ENCODE measurements at places on chromosomes 4 and X. TPM values are rescaled to one million over a fixed set of nuclear protein-coding genes. Genes with fewer than 3 reads are reported as not detected.

The GPRASP1 gene
- total RNA-seq, result 51.7 TPM

The MAEA gene
- 106 TPM for total RNA-seq

The NCAPG gene
- 0.20 TPM for total RNA-seq

The ENAM gene
- total RNA-seq, result not detected

The GSX2 gene
- total RNA-seq, result not detected

The GLUD2 gene
- total RNA-seq, result 0.53 TPM

The SPANXN3 gene
- not detected for total RNA-seq

The IKBKG gene
- total RNA-seq, result 44.7 TPM

DNA sequence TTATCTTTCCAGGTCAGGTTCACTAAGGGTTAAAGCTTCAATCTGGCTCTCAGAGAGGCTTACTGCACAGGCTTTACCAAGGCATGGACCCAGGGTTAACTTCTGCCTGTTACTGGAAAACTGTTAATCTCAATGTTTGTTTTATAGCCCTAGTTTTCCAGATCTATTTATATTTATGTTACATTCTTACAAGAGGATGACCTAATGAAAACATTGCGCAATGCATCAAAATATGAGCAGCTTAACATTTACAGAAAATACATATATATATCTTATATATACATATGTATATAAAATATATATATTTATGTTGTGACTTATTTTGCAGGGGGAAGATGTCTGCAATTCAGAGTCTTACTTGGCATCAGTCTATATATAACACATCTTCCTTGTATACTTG, 112.3 kb downstream of the PCDH19 start:
- DNase-seq, result no peak

GRCh38 chr4:138446456-138446855, 204.3 kb upstream of the SLC7A11 start:
- DNase-seq, result no peak

- no peak for DNase-seq
These were observed 165.7 kb upstream of the STS start for GRCh38 chrX:6981718-6982406.

- no peak for DNase-seq
These were observed 7.2 kb downstream of the SSR4 start for GRCh38 chrX:153801669-153802068.

GRCh38 chr4:82648356-82648755, 86.6 kb upstream of the TMEM150C start:
- DNase-seq, result no peak

DNA sequence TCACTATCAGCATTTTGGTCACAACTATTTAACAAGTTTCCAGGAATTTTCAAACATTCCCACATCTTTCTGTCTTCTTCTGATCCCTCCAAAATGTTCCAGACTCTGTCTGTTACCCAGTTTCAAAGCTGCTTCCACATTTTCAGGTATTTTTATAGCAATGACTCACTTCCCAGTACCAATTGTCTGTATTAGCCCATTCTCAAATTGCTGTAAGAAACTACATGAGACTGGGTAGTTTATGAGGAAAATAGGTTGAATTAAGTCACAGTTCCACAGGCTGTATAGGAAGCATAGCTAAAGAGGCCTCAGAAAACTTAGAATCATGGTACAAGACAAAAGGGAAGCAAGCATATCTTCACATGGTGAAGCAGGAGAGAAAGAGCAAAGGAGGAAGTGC, 475.0 kb upstream of the PCDH7 start:
- no peak for DNase-seq

DNA sequence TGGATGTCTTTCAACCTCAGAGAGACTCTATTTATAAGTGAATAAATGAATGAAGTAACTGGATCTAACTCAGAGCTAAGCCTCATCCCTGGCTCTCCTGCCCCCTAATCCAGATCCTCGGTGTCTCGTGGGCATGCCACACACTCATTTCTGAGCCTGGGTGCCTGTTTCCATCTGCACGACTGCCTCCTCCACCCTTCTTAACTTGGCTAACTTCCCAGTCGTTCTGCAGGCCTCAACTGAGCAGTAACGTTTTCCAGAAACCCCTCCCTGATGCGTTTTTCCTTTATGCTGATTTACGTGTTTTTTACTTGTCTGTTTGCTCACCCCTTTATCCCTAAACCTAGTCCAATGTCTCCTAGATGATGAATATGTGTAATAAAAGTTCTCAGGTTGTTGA, 186.9 kb upstream of the HS3ST1 start:
- no peak for DNase-seq

- DNase-seq, result no peak
These were observed 82.3 kb downstream of the PRSS12 start for GRCh38 chr4:118270492-118270891.

DNA sequence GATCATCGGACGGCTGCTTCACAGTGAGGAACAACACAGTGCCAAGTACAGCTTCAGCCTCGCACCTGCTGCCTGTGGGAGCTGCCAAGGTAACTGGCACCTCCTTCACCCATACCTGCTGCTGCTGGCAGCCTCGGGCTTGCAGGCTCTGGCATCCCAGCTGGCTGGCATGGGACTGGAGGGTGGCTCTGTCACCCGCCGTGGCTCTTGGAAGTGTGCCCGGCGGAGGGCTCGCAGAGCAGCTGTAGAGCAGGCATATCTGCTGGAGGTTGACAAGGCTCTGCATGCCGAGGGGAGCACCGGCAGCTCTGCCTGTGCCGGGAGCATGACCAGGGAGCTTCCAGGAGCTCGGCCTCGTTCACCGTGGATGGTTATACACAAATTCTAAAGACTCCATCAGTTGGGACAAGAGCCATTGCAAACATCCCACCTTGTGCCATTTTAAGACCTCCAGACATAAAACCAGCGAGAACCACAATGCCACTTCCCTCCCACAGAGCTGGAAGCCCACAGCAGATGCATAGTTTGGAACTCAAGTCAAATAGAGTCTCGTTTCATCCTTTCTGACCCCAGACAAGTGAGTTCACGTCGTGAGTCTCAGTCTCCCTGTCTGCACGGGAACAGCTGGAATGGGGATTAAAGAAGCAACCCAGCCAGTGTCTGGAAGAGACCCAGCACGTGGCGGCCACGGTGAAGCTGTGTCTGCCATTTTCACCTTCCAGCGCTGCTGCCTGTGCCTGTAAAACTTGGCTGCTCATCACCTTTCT, 84.3 kb upstream of the PSAPL1 start:
- no peak for DNase-seq

DNA sequence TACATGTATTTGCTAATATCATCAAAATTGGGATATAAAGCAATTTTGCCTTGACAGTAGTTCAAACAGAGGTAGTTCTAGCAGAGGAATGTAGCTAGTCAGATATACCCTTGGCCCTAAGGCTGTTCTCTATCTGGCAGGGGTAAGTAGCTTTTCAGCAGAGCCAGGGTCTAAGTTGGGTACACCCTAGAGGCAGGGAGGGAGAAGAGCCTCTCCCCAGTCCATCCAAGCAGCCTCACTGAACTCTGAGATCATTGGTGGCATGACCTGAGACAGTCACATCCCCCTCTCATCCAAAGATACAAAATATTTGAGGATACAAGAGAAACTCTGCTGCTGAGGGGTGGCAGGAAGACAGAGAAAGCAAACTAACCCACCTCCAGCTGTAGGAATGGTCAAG, 343.7 kb downstream of the DHX15 start:
- DNase-seq, result no peak

- no peak for DNase-seq
These were observed at the start of gene CCNQ for GRCh38 chrX:153598541-153599191. TSS of gene CCNQ (minus strand) at chrX:153599139. CDS start at chrX:153599073, 66 bp downstream.

GRCh38 chr4:24801136-24801855, 5.9 kb downstream of the SOD3 start:
- no peak for DNase-seq

- no peak for DNase-seq
These were observed 28.3 kb downstream of the SEPTIN11 start for GRCh38 chr4:76977736-76978350.

DNA sequence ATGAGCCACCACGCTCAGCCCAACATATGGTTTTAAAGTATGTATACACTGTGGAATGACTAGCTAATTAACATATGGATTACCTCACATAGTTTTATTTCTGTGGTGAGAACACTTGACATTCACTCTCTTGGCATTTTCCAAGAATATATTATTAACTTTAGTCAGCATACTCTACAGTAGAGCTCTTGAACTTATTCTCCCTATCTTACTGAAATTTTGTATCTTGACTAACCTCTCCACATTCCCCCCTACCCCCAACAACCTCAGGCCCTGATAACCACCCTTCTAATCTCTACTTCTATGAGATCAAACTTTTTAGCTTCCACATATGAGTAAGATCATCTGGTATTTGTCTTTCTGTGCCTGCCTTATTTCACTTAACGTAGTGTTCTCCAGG, 38.6 kb upstream of the AGA start:
- no peak for DNase-seq

- DNase-seq, result no peak
These were observed 57.6 kb downstream of the MAPK10 start for GRCh38 chr4:86302251-86302650.

DNA sequence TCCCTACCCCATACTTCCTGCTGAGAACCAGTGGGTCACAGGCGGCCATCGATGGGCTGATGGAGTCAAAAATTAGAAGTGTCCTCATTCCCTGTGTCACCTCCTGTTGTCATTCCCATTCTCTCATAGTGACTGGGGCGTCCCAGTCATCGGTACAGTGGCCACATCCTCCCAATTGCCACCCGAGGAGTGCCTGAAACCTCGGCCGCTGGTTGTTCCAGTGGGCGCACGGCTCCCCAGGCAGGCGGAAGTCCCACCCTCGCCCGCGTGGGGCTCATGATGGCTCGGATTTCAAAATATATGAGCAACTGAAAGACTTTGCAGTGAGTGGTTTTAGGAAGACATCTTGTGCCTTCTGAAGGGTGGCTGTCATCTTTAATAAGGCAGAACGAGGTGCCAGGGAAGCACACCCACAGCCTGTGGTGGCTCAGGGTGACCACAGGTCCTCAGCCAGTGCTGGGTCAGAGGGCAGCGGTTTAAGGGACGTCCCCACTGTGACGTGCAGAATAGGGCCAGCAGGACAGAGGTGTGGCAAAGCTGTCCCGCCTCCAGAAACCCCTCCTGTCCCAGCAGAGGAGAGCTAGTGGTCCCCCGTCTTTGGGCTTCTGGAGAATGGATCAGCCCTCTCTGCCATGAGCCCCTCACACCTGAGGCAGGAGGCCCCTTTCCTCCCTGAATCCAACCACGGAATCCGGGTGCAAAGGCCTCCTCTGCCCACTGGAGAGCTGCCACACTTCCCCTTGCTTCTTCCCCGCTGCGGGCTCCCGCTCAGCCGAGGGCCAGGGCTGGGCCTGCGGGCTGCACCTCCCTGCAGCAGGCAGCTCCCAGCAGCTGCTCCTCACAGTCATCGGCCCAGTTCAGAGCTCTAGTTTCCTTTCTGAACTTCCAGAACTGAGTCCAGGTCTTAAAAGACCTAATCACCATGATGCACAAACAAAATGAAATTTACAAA, 90.4 kb downstream of the ABLIM2 start:
- DNase-seq, result no peak

Data from CD4-positive, alpha-beta memory T cell (primary cell).